ENCODE measurements at places on chromosomes 1 and 21.

DNA sequence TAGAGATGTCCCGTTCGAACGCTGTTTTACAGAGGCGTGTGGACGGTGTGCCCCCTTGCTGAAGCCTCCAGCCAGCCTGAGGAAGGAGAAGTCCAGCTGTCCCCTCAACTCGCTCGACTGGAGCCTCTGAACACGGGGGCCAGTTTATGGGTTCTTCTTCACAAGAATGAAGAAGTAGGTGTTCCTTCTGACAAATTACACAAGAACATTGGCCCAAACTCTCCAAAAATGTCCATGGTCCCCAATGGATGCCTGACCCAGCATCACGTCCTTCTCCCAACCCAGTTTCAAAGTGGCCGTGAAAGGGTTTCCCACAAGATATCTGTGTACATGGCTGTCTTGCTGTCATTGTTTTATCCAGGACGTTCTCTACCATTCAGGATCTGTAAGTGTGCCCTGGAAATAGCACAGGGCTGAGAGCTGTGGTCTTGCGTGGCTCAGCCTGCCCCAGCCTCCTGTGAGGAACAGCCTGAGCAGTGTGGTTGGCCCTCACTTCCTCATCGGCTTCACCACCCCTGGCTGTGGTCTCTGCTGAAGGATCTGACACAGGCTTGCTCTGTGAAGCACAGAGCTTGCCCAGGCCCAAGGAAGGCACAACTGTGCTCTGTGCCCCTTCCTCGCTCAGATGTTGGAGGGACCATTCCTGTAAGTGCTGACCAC, 1.0 kb upstream of the S100B start:
- no peak for DNase-seq

DNA sequence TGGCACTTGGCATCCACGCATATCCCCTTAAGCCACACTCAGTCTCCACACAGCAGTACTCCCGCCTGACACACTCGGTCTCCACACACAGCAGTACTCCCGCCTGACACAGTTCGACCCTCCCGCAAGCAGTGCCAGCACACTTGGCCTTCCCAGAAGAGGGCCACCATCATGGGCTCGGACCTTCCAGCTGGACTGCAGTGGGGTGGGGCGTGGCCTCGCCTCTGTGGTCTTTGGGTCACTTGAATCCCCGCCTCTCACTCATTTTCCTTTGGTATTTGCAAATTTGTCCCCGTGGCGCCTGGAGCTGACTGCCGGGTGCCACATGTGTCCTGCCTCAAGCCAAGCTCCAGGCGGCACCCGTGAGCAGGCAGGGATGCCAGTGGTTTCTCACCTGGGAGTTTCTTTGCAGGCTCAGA, 63.7 kb downstream of the FAAP20 start:
- DNase-seq: no peak

DNA sequence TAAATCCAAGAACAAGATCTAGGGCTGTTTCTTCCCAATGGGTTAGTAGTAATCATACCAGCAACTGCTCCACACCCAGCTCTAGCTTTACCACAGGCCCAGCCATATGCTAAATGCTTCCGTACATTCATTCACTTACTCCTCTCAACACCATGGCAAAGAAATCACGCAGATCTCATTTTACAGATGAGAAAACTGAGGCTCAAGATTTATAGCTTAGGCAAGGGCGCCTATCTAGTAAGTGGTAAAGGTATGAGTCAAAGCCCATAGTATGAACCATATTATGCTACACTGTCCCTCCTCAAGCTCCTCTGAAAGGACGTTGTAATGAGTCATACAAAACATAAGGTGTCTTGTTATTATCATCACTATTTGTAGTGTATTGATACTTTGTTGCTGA, 82.2 kb downstream of the NIBAN1 start:
- DNase-seq: no peak

DNA sequence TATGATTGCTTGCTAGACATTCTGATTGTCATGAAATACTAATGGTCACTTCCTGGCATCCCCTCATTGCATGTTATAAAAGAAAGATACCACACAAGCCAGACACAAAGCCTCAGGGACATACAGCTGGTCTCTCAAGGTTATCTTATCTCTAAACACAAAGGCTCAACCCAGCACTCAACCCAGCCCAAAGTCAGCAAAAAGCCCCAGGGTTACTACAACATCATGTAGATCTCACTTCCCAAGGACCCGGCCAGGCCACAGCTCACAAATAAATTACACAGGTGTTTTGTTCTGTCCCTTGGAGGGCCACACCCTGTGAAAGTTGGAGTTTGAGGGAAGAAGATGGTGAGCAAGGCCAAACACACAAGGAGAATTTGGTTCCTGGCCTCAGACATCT, 109.7 kb upstream of the BARHL2 start:
- no peak for DNase-seq

- DNase-seq: no peak
Measured at GRCh38 chr1:42933610-42934491, 24.8 kb downstream of the SLC2A1 start.

GRCh38 chr1:208497866-208498541, 253.8 kb upstream of the PLXNA2 start:
- no peak for DNase-seq

DNA sequence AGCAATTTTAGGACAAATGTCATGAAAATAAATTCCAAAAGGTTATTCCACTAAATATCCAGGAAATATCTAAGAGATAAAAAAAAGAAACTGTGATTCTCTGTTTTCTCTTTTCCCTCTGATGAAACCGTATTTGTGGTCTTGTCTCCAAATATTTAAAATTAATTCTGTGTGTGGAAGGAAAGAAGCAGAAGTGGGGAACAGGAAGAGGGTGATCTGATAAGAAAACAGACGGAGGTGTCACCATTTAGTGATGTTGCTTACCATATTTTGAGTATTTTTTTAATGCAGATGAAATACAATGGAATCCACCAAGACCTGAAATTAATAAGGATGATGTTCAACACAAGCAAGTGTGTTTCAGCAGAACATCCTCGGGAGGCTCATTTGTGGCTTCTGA, 29.6 kb downstream of the CLCA1 start:
- DNase-seq: no peak

DNA sequence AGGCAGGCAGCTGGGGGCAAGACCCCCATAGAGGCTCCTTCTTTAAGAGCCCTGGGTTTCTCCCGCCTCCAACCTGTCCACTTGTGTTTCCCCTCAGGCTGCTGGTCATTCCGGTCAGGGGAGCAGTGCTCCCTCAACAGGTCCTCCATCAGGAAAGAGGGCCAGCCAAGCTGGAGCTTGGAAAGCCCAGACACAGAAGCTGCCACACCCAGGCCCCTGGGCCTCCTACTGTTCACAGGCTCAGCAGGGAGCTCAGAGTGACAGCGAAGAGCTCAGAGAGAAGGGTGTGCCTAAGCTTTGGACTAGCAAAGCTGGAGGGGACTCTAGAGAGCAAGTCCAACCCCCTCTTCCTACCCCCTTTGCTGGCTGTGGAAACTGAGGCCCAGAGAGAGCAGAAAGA, 10.3 kb upstream of the CDCP2 start:
- no peak for DNase-seq

GRCh38 chr1:6667139-6667538, 34.5 kb downstream of the DNAJC11 start:
- no peak for DNase-seq

DNA sequence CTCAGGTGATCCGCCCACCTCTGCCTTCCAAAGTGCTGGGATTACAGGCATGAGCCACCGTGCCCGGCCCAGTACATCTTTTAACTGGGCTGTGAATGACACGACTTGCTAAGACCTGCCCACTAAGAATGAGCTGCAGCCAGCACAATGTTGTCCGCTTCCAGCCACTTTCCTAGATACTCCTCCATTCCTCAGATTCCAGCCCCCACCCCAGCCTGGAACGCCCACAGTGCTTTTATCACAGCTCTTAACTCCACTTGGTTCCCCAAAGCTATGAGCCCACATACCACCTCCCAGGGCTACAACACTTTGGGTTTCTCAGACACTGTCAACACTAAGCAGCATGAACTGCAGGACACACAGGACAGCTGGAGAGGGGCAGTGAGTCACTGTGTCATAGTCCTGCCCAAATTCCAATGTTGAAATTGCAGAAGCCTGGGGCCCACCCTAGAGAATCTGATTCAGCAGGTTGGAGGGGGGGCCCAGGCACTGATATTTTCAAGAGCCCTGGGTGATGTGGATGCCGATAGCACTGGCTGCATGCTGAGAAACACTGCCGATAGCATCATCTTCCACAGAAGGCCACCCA, 58.0 kb downstream of the ACBD3 start:
- no peak for DNase-seq
